Central memory CD4-positive, alpha-beta T cell (primary cell): ENCODE measurements at places on chromosomes 3 and 15.
A peak's percentile ranks its signal among the peaks of the same experiment; 100 is the strongest.

GRCh38 chr3:101676216-101676764, 642 bp downstream of the ZBTB11 start:
- peak; percentile 95 for DNase-seq

GRCh38 chr3:182879031-182879611, 85.8 kb downstream of the ATP11B start:
- DNase-seq = no peak

DNA sequence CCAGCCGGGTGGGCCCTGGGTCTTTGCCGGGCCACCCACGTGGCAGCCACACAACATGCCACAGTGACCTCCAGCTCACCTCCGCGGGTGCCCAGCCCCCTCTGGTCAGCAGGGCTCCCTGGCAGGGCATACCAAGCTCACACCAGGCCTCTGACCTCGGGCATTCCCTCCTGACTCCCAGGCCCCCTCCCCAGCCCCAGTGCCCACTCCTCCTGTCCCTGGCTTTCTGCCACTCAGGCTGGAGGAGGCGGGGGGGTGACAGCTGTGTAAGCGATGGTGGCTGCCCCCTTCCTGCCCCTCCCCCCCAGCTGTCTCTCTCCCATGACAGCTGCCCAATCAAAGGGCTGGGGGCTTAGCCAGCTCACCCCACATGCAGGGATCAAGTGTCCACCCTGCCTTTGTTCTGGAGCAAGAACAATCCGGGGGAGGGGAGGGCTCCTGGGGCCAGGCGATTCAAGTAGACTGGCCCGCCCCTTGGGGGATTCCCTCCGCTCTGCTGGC, 3.3 kb downstream of the PCBP4 start:
- no peak for DNase-seq

DNA sequence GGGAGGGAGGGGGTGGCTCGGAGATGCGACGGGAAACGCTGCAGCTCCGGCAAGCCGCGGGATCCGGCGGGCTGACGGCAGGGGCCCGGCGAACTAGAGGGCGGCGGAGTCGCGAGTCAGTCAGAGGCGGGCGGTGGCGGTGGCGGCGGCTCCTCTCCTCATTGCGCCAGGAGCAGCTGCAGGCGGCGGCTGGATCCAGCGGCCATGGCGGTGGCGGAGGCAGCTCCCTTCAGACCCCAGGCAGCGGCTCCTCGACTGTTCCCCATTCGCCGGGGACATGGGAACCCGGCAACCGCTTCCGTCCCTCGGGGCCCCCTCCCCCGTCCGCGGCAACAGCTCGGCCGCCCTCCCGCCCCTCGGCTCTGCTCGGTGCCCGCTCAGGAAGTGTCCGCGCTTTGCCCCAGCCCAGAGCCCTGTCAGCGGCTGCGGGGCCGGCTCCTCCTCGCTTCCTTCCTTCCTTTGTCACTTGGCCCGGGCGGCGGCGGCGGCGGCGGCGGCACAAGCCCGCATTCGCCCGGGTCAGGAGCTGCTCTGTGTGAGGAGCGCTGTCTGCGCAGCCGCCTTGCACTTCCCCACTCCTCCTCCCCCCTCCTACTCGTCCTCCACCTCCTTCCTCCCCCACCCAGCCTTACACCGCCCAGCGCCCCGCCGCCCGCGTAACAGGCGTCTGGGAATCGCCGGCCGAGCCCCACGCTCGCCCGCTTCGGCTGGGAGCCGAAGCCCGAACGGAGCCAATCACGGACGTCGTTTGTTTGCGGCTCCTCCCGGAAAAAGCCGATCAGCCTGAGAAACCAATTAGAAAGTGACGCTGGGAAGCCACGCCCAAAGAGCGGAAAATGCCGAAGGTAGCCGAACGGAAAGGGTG, at the start of gene GSK3B:
Gene GSK3B, minus strand, starts transcription at position 537 of the 865 bp plus-strand sequence. CDS start 1,013 bp downstream, outside the sequence.
- peak; percentile 82 for DNase-seq

DNA sequence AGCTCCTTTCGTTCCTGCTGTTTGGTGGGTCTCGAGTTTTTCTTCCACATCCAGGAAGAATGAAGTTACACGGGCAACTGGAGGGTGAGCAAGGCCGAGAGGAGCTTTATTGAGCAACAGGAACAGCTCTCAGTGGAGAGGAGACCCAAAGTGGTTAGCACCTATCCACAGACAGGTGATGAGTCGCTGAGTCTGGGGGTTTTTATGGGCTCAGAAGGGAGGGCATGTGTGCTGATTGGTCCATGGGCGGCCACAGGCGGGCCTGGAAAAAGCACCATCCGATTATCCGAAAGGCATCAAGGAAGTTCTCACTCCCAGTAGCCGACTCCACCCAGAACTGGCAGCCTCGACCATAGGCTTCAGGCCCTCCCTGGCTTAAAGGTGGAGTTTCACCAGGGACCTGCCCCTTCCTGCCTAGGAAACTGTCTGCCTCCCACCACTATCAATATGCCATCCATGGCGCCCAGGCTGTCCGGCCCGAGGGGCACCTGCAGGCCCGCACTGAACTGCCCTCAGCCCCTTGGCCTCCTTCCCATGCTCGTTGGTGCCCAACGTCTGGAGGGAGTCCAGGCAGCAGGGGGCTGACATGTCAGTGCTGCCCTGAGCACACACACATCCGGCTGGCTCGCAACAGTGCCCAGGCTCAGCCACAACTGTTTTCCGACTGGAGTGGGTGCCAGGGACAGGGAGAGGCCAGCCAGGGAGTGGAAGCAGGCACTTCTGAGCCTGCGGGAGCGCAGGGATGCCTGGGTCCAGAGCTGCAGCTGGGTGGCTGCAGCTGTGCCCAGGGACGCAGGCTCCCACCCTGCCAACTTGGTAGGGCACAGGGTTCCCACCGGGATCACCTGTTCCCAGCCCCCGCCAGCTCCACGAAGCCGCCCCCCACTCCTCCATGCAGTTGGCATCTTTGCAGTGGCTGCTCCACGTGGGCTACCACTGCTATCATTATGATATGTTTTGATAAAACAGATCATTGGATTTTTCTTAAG, 170.2 kb downstream of the FNDC3B start:
- DNase-seq = no peak

GRCh38 chr3:124779751-124780191, 49.5 kb downstream of the UMPS start:
- no peak for DNase-seq

DNA sequence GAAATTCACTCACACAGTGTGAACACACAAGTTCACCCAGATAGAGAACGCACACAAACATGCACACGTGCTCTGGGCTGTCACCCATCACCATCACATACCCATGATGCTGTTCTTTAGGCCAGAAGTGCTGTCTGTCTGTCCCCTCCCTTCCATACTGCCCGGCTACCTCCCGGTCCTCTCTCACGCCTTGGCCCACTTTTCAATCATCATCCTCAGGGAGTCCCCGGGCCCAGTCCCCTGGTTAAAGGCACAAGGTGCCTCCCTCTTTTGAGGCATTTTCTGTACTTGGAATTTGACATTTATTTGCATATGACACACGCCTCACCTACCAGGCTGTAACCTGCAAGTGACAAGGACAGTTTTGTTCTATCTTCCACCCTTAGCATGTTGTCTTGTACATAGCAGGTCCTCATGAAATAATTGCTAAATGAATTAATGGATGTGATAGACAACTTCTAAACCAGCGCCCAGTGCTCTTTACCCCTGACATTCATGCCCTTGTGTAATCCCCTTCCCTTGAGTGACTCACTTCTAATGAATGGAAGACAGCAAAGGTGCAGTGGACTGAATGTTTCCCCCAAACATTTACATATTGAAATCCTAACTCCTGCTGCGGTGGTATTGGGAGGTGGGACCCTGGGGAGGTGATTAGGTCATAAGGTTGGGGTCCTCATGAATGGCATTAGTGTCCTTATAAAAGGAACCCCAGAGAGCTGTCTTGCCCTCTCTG, 73.9 kb upstream of the ADPGK start:
- DNase-seq = no peak

GRCh38 chr3:195003006-195003892, 267.7 kb downstream of the XXYLT1 start:
- DNase-seq = no peak

DNA sequence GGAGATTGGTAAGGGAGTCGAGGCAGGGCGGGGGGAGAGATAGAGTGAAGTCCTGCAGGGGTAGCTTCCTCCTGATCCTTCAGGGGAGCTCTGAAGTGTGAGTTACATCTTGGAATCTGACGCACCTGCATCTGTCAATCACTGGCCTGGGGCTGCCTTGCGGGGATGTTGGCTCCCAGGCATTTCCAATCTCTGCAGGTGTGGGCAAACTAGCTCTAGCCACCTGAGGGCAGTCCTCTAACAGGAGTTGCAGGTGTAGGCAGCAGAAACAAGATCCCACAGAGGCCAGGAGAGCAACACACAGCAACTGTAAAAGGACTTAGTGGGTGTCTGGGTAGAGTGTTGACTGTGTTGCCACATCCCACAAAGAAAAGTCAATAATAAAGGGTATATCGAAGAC, 63.6 kb downstream of the ZNF621 start:
- DNase-seq = no peak

- no peak for DNase-seq
Observed at GRCh38 chr15:68781766-68782588, 38.7 kb downstream of the ANP32A start.

DNA sequence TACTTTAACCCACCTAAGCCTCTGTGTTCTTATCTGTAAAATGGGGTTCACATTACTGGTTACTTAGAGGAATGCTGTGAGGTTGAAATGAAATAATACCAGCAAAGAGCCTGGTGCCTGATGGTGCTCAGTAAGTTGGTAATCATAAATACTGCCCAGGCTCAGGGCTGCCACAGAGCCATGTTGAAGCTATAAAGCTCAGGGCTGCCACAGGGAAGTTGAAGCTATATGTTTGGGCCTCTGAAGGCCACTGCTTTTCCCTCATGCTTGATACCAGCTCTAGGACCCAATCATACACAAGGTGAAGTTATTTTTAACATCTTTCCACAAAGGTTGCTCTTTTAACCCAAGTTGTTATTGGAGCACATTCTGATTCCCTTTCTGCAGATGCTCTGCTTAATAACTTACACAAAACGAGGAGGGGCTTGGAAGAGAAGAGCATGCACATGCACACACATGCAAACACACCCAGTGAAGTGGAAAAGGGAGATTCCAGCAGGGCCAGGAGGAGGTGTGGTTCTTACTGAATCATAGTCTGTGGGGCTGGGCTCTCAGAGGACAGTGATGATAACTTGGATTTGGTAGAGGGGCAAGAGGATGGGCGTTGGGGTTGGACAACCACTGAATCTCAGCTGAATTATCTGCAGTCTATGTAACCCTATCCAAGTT, 17.4 kb downstream of the PARP14 start:
- DNase-seq = no peak

- DNase-seq = no peak
Observed at GRCh38 chr3:94617312-94617711, 554.5 kb downstream of the NSUN3 start.

- peak; percentile 39 for DNase-seq
Observed at GRCh38 chr3:183895296-183895695, 10.6 kb upstream of the PARL start.

- no peak for DNase-seq
Observed at GRCh38 chr3:159882790-159883779, 105.5 kb upstream of the IL12A start.

DNA sequence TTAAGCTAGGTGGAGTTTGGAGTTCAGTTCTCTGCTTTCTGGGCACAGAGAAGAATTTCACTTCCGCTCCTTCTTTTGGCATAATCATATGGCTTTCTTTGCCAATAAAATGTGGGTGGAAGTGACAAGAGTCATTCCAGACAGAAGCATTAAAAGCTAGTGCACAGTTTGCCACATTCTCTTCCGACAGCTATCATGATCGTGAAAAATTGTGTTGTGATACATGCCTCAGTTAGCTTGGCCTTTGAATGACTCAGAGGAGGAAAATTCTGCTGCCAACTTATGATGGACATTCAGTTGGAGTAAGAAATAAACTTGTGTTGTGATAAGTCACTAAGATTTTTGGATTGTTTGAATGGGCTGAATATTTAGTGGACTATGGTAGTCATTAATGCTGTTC, 291.7 kb upstream of the SATB1 start:
- no peak for DNase-seq

- no peak for DNase-seq
Observed at GRCh38 chr15:56631765-56632164, 101.5 kb downstream of the ZNF280D start.

DNA sequence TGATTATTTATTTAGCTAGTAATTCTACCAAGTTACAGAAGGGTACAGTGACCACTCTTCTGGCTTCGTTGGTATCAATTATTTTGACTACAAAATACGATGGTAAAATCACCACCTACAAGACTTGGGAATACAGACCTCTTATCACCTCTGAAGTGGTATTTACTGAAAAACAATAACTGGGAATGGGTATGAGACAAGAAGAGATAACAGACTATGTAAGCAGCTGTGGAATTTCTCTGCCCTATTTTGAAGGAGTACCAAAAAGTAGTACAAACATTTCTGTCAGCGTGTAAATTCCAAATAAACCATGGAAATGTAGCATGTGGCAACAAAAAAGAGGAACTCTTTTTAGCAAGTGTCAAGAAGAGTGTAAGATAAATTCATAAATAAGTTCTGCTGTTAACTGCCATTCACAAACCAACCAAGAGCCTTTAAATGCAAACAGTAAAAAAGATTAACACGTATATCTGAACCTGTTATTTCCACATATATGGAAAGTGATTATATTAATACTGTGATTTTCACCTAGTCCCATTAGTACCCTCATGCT, 77.0 kb upstream of the SLC12A8 start:
- no peak for DNase-seq

DNA sequence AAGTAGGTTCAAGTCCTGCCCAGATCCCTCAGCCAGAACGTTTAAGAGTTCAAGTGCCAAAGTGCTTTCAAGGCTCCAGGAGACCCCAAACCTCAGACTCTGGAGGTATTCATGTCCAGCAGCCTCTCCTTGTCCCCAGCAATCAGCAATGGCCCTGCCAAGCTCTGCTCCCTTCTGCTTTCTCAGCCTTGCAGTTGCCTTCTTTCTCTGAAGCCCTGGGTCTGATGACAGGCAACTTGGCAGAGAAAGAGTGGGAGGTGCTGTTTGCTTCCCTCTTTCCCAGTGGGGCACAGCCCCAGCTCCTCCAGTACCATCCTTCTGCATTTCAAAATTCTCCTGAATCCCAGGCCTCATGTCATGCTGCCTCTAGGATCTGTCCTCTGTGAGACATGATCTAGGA, 40.2 kb downstream of the ATP2B2 start:
- DNase-seq = no peak

GRCh38 chr15:74782259-74783071, 585 bp downstream of the CSK start:
- DNase-seq = peak; percentile 64

DNA sequence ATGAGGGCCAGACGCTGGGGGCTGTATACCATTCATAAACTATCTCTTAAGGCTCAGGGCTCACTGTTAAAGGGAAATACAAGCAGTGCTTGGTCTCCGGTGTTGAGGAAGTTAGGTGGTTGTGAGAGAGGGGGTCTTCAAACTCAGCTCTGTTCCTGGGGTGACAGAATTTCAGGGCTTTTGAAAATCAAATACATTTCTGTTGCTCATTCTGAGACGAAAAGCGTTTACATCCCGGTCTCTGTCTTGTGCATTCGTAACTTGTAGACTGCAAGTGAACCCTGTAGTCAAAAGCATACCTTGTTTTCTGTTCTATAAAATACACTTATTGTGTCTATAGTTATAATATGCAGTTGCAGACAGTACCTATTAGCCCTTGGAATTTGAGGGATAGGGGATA, 1.7 kb downstream of the SLCO3A1 start:
- DNase-seq = no peak
